NK-92 treated with Interleukin-12 subunit alpha and Interleukin-12 subunit beta, amount 100 ng/mL, for 24 hours (cell line): ENCODE measurements at places on chromosomes 2 and 18.

GRCh38 chr2:213162516-213163118 lies 11.2 kb upstream of the IKZF2 start:
- DNase-seq: no peak

DNA sequence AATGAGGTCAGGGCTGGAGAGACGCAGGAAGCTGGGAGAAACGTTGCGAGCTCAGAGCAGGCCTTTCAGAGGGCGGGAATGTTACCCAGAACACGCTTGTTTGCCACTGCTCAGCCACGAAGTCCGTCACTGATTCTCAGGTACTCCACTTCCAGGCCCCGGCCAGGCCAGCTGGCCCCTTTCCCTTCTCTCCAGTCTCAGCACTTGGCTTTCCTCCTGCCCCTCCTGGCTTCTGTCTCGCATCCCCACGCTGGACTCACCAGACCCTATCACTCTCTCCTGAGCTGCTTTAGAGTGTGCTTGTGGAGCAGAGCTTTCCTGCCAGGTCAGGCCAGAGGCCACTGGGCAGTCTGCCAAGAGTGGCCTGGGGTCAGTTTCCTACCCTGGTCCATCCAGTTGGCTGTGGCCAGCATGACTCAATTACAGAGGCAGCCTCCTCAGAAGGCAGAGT lies 151.4 kb downstream of the TWIST2 start:
- DNase-seq: no peak

GRCh38 chr2:218217360-218218267 lies 625 bp downstream of the ARPC2 start:
- DNase-seq: peak; percentile 62

GRCh38 chr2:159225025-159226016 lies 61.2 kb downstream of the WDSUB1 start:
- no peak for DNase-seq

DNA sequence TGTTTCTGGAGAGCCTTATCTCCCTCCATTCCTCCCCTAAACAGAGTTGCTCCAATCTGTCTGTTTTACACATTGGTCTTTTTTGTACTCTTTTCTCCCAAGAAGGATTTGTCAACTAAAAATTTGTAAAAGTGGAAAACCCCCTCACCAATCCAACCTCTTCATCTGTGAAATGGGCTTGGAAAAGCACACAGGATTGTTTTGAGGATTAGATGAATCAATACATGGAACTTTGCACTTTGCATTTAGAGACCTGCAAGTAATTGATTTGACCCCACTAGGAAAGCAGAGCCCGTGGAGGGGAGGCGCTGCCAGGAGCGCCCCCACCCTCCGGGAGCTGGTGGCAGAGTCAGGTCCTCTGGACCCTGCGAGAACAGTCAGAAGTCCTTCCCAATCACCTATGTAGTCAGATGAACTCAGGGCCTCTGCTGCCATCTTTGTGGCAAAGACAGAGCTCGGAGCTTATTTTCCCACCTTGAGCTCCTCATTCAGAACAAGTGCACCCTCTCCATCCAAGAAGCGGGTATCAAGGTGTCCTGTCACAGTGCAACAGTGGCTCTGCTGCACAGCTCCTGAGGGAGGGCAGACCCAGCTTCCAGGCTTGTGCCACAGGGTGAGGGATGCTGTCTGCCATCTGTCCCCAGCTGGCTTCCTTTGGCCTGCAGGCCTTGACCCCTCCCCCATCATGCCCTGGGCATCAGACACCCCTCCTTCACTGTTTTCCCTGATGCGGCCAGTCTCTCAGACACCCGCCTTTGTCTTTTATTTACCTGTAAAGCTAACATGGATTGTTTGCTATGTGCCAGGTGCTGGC lies 1.7 kb upstream of the TMEM185B start:
- DNase-seq: no peak

DNA sequence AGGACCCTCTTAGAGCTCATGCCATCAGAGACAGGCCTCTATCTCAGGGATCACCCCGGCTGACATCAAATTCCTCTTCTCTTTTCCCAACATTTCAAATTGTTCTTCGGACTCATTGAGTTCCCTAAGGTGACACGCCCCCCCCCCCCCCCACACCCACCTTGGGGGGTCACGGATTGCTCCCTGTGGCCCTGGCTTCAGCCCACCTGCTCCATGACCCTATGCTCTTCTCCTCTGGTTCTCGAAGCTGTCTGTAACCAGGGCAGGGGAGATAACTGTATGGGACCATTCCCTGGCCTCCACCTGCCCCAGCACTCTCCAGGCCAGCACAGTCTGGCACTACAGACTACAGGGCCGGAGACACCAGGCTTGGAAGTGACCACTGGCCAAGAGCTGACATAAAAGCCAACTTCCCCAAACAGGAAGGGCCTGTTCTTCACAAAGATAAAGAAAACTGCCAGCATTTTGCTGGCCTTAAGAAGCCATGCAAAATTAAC lies 7.1 kb downstream of the MTERF4 start:
- DNase-seq: no peak

DNA sequence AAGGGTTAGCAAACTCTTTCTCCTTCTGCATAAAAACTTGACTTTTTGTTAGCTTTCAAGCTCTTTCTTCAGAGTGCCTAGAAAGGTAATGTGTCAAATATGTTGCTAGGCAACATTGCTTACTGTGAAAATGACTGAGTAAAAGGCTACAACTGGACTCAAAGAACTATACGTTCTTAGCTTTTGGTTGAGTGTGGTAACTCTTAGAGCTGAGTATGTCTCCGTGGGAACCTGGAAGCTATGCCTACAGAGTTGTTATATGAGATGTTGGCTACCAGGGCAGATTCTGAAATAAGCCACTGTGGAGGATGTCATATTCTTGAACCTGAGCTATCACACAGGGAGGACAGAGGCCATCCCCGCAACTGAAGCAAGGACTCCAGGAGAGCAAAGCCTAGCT lies 105.5 kb downstream of the ARL6IP6 start:
- no peak for DNase-seq
